IPS DF 6.9 (cell line): ENCODE measurements at places on chromosomes 1 and 21.
A peak's percentile ranks its signal among the peaks of the same experiment; 100 is the strongest.

DNA sequence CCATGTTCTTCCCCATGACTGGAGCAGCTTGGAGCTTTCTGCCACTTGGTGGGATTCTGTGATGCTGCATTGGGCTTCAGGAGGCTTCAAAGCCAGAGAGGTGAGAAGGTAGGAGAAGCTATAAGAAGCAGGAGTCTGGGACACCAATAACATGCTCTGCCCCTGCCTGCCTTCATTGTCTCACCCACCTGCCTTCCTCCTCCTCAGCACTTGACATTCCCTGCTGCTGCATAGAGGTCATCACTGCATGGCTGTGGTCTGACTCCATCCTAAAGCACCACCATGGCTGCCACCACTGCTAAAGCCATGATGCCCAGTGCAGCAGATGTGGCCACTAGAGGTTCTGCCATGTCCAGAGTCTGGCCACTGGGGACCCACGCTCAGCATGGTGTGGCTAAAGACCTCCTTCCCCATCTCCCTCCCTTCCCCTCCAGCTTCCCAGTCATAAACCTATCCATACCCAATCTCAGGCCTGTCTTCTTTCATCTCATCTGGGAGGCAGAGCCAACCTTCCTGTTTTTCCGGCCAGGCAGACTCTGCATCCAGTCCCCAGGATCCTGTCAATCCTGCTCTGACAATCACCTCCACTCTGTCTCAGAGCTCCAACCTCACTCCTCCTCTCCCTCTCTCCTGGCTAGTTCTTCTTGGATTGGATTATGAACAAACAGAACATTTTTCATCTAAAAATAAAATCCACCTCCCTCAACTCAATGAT lies 285.1 kb upstream of the POU3F1 start:
- no peaks in the 10 kb centered on the region for H3K27me3 ChIP-seq
- no peak overlapping the region for H3K27ac ChIP-seq
- no peak overlapping the region for H3K4me3 ChIP-seq
- no peaks in the 10 kb centered on the region for H3K4me1 ChIP-seq
- DNase-seq = no peak

DNA sequence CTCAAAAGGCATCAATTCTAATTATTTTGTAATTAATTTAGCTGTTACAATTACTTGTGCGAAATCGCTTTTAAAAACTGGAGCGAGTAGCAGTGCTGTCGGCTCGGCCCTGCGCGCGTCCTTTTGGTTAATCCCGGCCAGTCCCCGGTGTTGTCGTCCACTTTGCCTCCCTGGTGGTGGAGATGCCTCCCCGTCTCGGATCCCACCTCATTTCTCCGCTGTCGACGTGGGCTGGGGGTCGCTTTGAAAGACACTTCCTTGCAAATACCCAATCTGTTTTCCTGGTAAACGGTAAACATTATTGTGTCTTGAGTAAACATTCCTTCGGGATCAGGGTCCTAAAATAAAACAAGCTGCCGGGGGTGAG lies 3.7 kb downstream of the FOXD3 start:
- DNase-seq = no peak
- peak overlapping the region; percentile 11; the same call in 1 of the 2 replicates for H3K4me3 ChIP-seq
- no peaks in the 10 kb centered on the region for H3K36me3 ChIP-seq
- no peaks in the 10 kb centered on the region; the same call in 1 of the 2 replicates for H3K27me3 ChIP-seq

GRCh38 chr1:184445997-184446396 lies 59.2 kb downstream of the C1orf21 start:
- no peak for DNase-seq
- no peaks in the 10 kb centered on the region for H3K27me3 ChIP-seq
- H3K36me3 ChIP-seq = no peaks in the 10 kb centered on the region
- H3K4me1 ChIP-seq = no peaks in the 10 kb centered on the region

GRCh38 chr1:37483785-37484184 lies 9.4 kb downstream of the ZC3H12A start:
- H3K27me3 ChIP-seq = no peaks in the 10 kb centered on the region
- peaks cover 21% of the 10 kb centered on the region for H3K36me3 ChIP-seq
- H3K4me1 ChIP-seq = no peaks in the 10 kb centered on the region; the same call in 1 of the 2 replicates

DNA sequence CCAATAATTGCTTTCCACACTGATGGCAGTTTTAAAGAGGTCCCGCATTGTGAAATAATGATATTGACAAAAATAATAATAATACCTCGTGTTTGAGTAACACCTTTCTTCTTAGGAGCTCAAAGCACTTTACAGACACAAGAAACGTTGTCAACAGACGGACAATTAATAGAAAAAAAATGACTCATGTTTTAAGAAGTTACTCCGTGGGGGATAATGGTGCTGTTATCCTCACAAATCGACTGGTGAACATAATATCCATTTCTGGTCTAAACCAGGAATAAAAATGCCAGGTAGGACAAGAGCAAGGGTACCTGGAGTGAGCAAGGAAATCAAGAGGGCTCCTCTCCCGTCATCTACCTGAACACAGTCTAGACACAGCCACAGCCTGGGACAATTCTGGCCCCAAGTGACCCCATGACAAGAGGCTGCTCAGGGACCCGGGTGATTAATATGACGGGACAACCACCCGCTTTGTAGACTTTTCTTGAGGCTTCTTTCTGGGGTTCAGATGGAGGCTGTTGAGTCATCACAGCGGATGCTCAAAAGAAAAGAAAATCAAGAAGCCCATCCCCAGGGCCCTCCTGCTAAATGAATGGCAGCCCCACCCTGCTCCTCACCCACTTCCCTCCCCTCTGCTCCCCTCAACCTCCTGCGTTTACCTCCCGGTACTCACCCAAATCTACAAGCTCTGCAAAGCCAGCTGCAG lies 146.2 kb upstream of the IRF2BP2 start:
- no peak for DNase-seq
- no peak overlapping the region for H3K4me3 ChIP-seq
- no peak overlapping the region for H3K27ac ChIP-seq

DNA sequence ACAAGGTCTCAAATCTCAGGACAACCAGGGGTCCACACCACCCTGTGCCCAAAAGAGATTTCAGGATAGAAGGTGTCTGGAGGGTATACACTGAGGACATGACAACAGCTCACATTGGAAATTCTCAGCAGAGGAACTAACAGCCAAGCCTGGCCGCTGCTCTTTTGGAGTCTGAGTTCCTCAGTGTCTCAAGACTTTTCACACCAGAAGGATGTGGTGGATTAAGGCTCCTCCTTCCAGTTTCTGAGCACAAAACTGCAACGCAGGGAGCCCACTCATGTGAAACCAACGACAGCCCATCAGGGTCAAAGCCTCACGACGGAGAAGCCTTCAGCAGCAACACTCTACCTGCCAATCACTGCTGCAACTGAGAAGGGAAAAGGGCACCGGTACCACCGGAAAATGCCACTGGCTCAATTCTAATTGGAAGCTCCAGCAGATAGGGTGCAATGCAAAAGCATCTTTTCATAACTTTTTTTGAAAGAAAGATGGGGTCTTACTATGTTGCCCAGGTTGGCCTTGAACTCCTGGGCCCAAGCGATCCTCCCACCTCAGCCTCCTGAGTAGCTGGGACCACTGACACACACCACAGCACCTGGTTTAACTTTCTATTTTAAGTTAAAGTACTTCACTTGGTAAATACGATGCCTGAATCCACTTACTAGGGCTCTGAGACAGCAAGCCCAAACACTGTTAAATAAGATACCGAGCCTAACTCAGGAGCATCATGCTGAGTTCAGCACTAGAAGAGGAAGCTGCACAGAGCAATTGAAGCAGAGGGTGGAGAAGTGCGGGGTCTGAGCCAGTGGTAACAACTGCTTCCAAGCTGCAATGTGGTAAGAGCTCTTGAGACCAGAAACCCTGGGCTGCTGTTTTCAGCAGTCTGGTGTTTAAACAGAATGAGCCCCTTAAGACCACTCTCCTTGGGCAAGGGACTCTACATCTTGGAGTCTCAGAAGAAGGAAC lies 7.8 kb downstream of the CAPZB start:
- H3K36me3 ChIP-seq = no peaks in the 10 kb centered on the region
- no peaks in the 10 kb centered on the region for H3K27me3 ChIP-seq
- H3K27ac ChIP-seq = no peak overlapping the region
- no peak overlapping the region for H3K4me3 ChIP-seq

DNA sequence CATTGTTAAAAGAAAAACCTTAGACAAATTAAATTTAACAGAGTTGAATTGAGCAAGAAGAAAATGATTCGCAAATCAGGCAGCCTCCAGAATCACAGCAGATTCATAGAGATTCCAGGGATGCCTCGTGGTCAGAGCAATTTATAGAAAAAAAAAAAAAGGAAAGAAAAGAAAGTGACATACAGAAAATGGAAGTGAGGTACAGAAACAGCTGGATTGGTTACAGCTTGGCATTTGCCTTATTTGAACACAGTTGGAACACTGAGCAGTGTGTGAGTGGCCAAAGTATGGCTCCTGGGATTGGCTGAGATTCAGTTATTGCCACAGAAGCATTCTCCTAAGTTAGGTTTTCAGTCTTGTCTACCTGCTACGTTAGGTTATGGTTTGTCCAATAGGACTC lies 9.1 kb upstream of the C21orf91 start:
- no peak for DNase-seq
- H3K4me3 ChIP-seq = no peak overlapping the region
- H3K27ac ChIP-seq = no peak overlapping the region
- H3K4me1 ChIP-seq = peaks cover 2% of the 10 kb centered on the region; the same call in 1 of the 2 replicates
- no peaks in the 10 kb centered on the region for H3K36me3 ChIP-seq

DNA sequence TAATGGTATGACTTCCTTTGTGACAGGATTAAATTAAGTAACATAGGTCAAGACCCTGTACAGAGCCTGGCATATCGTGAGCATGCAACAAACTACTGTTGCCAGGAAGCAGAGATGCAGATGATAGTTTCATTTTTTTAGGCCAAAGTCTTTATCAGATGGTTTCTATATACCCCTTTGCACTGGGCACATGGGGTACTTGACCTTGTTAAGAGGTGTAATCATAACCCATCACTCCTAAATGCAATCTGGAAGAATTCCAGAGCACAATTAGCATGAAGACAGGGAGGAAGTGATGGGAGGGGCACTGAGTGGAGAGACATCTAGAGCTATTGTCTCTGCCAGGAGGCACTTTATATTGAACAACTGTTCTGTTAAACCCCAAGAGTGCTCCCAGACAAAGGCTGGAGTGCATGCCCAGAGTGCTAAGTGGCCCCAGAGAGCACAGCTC lies 22.1 kb downstream of the ZBTB17 start:
- H3K27me3 ChIP-seq = no peaks in the 10 kb centered on the region
- H3K4me3 ChIP-seq = no peak overlapping the region
- H3K36me3 ChIP-seq = peaks cover 2% of the 10 kb centered on the region; the same call in 1 of the 2 replicates
- no peak for DNase-seq
- H3K4me1 ChIP-seq = peaks cover 12% of the 10 kb centered on the region; the same call in 1 of the 2 replicates

DNA sequence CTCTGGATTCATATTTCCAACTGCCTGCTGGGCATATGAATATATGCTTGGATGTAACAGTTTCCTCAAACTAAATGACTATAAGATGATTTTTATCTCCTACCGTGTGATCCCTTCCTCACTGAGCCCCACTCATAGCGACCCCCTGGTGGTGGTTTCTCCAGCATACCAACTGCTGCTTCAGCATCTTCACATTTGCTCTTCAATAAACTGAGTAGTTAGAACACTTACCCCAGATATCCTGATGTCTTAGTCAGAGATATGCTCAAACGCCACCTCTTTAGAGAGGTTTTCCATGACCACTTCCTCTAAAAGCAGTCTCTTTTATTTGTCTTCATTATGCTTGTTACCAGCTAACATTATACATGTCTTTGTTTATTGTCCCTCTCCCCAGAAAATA lies 10.2 kb upstream of the HNRNPR start:
- DNase-seq = no peak
- peaks cover 72% of the 10 kb centered on the region for H3K27me3 ChIP-seq
- no peak overlapping the region for H3K27ac ChIP-seq
- H3K36me3 ChIP-seq = no peaks in the 10 kb centered on the region
- H3K4me3 ChIP-seq = no peak overlapping the region
